ENCODE measurements at places on chromosomes 11 and 22.

DNA sequence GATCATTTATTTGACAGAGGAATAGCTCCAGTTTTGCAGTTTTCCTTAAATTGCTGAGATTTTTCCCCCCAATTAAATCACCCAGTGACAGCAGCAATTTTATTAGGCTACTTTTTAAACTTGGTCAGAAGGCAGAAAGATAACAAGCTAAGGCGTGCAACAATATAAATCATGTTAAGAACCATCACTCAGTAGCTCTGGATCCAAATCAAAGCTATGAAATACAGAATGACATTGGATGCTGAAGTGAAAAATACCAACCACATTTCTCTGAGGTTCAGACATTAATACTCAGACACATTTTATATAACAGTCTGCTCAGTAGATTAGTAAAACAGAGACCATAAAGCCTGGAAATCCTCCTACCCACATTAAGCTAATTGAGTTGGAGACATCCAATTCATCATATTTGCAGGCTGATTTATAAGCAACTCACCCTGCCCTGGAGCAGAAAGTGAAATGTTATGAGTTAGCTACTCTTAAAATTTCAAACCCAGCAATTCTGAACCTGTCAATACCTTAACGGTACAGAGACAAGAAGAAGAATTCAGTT, 1108.4 kb downstream of the DLG2 start:
- DNase-seq = no peak

GRCh38 chr22:27207907-27208306, 550.5 kb downstream of the MIAT start:
- DNase-seq = no peak

DNA sequence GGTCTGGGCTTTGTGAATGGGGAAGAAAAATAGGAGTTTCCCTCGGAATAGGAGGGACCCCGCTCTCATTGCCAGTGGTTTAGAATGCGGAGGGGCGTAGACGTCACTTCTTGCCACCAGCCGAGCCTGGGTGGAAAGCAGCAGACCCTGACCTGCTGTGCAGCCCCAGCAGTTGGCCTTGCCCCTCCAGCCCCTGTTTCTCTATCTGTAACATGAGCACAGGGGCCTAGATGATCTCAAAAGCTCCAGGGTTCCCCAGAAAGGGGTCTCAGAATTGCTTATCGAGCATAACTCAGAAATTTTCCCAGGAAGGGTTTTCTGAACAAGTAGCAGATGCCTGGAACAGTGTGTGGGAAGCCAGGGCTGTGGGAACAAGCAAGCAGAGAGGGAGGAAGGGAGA, 43.9 kb downstream of the C11orf91 start:
- DNase-seq = no peak

DNA sequence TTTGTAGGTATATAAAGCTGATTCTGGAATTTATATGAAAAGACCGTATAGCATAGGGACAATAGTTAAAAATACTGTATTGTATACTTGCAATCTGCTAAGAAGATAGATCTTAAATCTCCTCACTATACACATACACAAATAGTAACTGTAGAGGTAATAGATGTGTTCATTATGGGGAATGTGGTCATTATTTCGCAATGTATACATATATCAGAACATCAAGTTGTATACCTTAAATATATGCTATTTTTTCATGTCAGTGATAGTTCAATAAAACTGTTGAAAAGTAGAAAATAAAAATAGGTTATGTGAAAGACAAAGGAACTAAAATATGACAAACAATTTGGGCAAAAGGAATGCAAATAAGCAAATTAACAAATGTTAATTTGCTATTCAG, 35.2 kb upstream of the LIN7C start:
- DNase-seq = no peak

DNA sequence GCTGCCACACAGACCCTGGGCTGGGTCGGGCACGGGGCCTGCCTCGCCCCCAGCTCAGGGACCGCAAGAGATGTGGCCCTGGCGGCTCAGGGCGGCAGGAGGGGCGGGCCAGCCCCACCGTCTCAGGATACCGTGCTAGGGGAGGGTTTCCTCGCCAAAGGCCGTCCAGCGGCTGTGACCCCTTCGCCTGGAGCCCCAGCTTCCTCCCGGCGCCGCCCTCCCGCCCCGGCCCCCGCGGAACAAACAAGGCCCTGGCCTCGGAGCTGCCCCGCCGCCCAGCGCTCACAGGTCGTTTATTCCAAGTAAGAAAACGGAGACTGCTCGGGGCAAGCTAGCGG, 543 bp upstream of the AP2A2 start:
- no peak for DNase-seq

DNA sequence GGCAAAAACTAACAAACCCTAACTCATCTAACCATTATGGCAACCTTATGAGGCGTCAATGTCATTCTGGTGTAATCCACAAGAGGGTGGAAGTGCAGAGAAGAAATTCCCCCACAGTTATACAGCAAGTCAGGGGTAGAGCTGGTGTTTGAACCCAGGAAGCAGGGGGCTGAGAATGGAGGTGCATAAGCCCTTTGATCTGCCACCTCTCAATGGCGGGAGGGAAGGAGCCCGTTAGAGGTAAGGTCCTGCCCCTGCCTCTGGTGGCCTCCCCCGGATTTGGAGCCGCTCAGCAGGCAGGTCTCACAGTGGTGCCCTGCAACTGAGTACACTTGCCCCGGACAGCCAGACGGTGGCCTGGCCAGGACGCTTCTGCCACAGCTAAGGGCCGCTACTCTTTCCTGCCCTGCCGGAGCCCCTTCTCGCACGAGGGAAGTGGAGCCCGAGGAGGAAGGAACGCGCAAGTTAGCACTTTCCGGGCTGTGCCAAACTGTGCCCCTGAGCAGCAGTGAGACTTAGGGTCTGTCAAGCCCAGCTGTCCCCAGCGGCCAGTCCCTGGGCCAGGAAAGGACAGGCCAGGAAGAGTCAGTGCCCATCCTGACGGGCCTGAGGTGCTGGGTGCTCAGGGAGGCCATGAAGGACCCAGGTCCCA, 1.1 kb downstream of the FXYD2 start:
- no peak for DNase-seq

- no peak for DNase-seq
Observed at GRCh38 chr11:3171931-3172560, 6.9 kb upstream of the OSBPL5 start.

DNA sequence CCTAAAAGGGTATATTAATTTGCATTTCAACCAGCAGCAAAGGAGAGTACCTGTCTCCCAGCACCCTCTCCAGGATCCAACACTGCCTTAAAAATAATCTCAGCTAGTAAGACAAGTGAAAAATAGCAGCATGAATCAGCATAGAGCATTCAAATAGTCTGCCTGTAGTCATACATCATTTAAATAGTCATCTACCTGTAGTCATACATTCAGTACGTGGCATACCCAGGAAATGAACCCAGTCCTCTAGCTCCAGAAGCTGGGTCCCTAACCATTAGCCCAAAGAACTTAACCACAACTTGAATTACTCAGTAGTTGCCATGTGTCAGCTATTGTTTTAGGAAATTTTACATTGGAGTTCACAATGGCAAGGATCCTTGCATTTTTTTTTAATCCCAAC, 9.3 kb downstream of the TENM4 start:
- no peak for DNase-seq

DNA sequence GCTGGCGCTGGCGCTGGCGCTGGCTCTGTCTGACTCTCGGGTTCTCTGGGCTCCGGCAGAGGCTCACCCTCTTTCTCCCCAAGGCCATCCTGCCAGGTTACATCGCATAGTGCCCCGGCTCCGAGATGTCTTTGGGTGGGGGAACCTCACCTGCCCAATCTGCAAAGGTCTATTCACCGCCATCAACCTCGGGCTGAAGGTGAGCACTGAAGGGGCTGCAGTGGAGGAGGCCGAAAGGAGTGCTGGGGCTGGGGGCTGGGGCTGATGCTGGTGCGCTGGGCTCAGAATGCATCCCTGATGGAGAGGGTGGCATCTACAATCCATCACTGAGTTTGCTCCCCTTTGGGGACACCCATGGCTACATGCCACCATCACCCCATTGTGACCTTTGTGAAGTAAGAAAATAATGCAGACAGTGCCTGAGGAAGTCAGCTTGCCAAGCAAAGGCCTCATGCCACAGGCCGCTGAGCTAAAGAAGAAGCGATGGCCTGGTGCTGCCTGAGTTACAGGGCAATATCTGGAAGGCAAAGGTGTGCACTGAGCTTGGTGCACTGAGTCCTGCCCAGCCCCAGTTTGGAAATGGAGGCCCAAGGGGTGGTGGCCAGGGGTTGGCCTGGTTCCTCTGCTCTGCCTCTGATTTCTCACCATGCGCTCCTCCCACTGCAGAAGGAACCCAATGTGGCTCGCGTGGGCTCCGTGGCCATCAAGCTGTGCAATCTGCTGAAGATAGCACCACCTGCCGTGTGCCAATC, 620 bp downstream of the SMPD1 start:
- DNase-seq = no peak

DNA sequence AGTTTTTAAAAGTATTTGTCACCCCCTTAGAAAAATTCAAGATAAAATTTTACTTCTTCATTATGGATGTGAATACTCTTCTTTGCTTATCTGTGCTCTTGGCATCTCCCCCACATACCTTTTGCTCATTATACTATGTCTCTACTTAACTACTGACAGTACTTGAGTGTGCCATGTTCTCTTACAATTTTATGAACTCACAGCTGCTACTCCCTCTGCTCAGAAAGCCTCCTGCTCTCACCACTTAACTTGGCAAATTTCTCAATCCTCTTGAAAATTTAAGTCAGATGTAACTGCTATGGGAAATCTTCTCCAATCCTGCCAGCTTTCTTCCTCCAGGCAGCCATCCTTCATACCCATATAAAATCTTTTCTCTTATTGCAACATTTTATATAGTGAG, 163.4 kb downstream of the CNTN5 start:
- DNase-seq = no peak

DNA sequence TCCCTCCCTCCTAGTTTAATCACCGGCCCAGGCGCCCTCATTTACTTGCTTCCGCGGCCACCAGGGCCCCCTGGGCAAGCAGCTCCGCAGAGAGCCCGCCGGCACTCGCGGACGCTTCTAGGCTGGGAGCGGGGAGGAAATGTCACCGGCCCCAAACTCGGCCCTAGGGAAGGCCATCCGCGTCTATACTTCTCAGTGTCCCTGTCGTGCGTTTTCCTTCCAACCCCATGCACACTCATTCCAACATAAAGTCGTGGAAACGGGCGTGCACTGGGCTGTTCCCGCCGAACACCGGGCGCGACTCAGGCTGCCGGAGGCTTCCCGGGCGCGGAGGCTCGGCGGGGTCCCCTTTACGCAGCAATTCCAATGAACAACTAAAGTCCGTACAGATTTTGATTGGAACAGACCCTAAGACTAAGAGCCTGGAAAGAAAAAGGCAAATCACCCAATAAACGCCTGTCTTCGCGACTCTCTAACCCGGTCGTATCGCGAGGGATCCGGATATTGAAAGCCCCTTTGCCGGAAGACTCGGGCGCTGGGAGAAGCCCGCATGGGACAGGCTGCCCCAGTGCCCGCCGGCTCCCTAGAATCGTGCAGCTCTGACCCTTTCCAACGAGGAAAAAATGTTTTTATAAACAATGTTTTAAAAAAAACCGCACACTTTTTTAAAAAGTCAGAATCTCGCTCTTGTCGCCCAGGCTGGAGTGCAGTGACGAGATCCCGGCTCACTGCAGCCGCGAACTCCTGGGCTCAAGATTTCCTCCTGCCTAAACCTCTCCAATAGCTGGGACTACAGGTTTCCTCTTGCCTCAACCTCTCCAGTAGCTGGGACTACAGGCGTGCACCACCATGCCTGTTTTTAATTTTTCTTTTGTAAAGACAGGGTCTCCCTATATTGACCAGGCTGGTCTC, 1.3 kb upstream of the BARX2 start:
- DNase-seq = no peak

All from hematopoietic multipotent progenitor cell treated with erythropoietin and hydrocortisone succinate and interleukin-3 and kit ligand, for 17 days (in vitro differentiated cells).